ENCODE measurements at places on chromosomes 2 and 18. TPM values are rescaled to one million over a fixed set of nuclear protein-coding genes. Genes with fewer than 3 reads are reported as not detected.
A peak's percentile ranks its signal among the peaks of the same experiment; 100 is the strongest.

LYPD6 gene
- polyA plus RNA-seq: 1.8 TPM

- no peak for DNase-seq
- no peak overlapping the region for H3K27ac ChIP-seq
- H3K36me3 ChIP-seq: no peaks in the 10 kb centered on the region
- H3K4me1 ChIP-seq: no peaks in the 10 kb centered on the region
- no peaks in the 10 kb centered on the region for H3K27me3 ChIP-seq
Measured at GRCh38 chr2:84815146-84815545, 65.7 kb downstream of the TRABD2A start.

- H3K4me3 ChIP-seq: peak overlapping the region; percentile 68
- H3K27me3 ChIP-seq: no peaks in the 10 kb centered on the region
- H3K36me3 ChIP-seq: peaks cover 4% of the 10 kb centered on the region
- peaks cover 2% of the 10 kb centered on the region for H3K4me1 ChIP-seq
Measured at GRCh38 chr18:24270358-24270936, 127.2 kb downstream of the OSBPL1A start.

DNA sequence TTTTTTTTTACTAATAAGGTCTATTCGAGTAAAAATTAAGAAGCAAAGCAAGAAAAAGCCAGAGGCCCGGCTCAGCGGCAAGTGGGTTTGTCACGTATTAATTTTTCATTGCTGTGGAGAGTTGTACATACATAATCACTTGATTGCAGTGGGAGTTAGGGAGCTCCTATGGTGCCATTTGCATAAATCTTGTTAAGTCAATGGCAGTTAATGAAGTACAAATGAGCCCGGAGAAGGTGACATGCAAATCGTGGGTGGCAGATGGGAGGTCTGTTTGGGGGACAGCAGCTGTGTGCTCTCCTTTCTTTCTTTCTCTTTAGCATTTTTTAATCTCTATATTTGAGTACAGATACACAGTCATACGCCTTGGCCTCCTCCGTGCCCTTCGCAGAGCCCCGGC is 317.0 kb downstream of the AGAP1 start:
- peaks cover 73% of the 10 kb centered on the region for H3K36me3 ChIP-seq
- no peak overlapping the region for H3K27ac ChIP-seq
- no peaks in the 10 kb centered on the region for H3K4me1 ChIP-seq
- no peak for DNase-seq

- no peak overlapping the region for H3K27ac ChIP-seq
- no peak for DNase-seq
- no peak overlapping the region for H3K4me3 ChIP-seq
Measured at GRCh38 chr2:14933753-14934152, 301.2 kb downstream of the LRATD1 start.

DNA sequence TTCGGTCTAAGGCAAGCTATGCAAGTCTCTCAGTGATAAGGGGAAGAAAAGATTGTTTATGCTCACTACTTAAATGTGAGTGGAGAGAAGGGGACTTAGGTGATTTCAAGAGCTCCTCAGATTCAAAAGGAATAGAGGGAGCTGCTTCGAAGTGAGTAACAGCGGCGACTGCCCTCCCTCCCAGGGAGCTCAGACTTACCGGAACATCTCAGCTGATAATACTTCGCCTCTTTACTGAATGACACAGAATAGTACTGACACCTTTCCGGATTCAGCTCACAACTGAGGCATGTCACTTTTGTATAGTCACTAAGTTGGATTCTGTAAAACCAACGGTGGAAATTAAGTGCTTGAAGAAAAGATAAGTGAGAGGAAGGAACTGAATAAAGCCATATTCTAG is 55.5 kb downstream of the DPP4 start:
- no peaks in the 10 kb centered on the region for H3K4me1 ChIP-seq
- no peak overlapping the region for H3K4me3 ChIP-seq
- no peak for DNase-seq
- H3K36me3 ChIP-seq: no peaks in the 10 kb centered on the region
- H3K27ac ChIP-seq: no peak overlapping the region

TDRD15 gene
- polyA plus RNA-seq: not detected

- no peak overlapping the region for H3K4me3 ChIP-seq
- H3K27ac ChIP-seq: no peak overlapping the region
- H3K27me3 ChIP-seq: no peaks in the 10 kb centered on the region
- DNase-seq: no peak
- no peaks in the 10 kb centered on the region for H3K4me1 ChIP-seq
- no peaks in the 10 kb centered on the region for H3K36me3 ChIP-seq
Measured at GRCh38 chr18:69102959-69103358, 297.7 kb upstream of the DOK6 start.

DNA sequence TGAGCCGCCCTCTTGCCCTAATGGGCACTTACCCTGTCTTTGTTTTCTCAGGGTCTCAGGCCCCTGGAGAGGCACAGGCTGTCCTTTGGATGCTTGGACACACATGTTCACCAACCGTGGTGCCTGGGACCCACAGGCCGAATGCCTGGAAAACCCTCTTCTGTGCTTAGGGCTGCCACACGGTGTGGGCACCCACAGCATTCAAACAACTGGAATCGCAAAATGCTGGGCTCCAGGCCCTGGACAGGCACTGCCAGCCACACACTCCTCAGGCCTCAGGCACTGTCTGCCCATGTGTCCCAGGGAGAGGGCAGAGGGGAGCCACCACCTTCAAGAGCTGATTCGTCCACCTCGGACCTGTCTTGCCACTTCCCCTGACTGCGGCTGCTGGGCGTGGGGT is 123.1 kb upstream of the ACKR3 start:
- no peak overlapping the region for H3K27ac ChIP-seq
- no peaks in the 10 kb centered on the region for H3K4me1 ChIP-seq
- no peaks in the 10 kb centered on the region for H3K36me3 ChIP-seq
- H3K4me3 ChIP-seq: no peak overlapping the region

GRCh38 chr2:165692906-165693305 is 101.1 kb downstream of the GALNT3 start:
- H3K36me3 ChIP-seq: no peaks in the 10 kb centered on the region
- DNase-seq: no peak
- H3K27me3 ChIP-seq: no peaks in the 10 kb centered on the region
- H3K4me1 ChIP-seq: peaks cover 3% of the 10 kb centered on the region

TNFAIP6 gene
- 9.9 TPM for polyA plus RNA-seq
